ENCODE measurements at places on chromosomes 5 and 9.

GRCh38 chr5:173984218-173984617, 4.8 kb upstream of the C5orf47 start:
- peak; percentile 32 for DNase-seq

- DNase-seq = no peak
Measured at GRCh38 chr5:72034770-72035169, 72.5 kb upstream of the MAP1B start.

DNA sequence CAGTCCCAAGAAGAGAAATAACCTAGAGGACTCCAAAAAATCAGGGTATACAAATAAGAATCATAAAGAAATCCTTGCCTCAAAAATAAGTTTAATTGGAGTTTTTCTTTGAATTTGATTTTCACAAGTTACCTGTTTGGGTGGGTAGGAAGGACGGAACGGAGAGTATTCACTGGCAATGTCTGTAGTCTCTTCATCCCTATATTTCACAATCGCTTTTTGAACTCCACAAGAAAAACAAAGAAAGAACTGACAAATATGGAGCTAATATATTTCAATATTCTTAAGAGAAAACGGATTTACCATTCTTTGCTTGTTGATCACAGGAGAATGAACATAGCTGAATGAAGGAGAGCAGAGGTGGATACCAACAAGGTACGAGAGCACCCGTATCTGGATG, 30.1 kb downstream of the MTMR12 start:
- no peak for DNase-seq

DNA sequence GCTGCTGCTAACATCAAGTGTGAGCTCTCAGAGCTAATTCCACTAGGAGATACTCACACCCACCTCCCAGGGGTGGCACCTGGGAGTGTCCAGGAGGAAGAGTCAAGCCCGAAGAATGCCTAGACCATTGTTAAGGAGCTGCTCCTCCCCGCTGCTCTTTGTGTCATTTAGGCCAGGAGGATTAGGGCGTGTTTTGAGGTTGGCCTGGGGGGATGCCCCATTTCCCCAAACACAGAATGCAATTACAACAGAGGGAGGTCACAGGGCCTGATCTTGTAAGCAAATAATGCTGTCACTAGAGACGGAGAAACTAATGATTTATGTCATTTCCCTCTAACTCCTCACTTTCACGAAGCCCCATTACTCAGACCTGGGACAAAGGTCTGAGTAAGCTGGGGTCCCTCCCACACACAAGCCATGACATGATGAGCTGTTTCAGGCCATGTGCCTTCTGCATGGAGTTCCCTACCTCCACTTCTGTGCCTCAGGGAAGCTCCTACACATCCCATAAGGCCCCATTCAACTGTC, 312.5 kb downstream of the ACTL7B start:
- no peak for DNase-seq

DNA sequence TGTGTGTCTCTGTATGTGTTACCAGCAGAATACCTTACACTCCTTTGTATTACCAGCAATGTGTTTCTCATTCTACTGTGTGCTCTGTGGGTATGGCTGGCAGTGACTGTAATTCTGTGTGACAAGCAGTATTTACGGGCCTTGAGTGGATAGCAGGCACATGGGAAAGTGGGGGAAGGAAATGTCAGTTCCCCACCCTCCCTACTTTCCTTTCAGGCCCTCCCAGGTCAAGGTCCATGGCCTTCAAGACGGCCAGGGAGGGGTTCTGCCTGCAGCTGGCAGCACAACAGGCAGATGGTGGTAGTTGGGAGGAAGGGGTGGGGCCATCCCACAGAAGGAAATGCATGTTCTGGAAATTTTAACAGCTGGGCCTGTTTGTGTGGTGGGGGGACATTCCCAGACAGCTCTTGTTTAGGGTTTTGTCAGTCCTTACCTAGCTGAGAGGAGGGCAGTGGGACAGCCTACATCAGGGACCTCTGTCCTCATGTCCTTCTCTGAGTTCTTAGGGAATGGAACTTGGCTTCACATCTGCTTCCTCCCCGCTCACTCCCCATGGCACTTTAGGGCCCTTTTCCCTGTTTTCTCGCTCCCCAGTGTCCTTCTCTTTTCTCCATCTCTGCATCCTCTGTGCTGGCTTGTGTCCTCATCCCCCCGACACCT, 14.6 kb upstream of the TNIP1 start:
- peak; percentile 24 for DNase-seq

DNA sequence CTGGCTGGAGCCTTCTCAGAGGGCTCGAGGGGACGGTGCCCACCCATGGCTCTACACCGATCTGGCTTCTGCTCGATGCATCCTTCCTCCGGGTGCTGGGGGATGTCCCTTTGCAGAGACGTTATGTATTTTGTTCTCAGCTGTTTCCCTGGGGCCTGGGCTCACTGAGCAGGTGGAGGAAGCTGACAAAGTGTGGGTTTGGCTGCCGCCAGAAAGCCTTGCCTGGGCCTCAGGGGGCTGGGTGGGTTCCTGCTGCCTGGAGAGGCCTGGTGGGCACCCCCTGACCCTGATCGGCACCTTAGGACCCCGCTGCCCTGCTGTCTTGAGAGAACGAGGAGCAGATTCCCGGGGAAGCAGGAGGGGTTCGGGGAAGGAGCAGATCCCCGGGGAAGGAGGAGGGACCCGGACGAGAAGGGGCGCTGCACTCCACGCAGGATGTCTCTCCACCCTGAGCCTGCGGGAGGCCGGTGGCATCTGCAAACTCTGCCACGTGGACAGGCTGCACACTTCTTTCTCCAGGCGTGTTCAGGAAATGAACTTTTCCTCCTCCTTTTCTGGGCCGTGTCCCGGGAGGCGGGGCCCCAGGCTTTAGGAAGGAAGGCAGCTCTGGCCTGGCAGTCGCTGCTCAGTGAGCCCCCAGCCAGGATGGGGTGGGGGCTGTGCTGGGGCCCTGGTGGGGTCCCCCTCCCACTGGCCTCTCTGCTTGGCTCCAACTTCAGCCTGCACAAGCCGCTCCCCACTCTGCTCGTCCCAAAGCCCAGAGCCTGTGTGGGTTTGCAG, 148.9 kb downstream of the RXRA start:
- peak; percentile 71 for DNase-seq

- no peak for DNase-seq
Measured at GRCh38 chr9:2494562-2494961, 127.0 kb upstream of the VLDLR start.

DNA sequence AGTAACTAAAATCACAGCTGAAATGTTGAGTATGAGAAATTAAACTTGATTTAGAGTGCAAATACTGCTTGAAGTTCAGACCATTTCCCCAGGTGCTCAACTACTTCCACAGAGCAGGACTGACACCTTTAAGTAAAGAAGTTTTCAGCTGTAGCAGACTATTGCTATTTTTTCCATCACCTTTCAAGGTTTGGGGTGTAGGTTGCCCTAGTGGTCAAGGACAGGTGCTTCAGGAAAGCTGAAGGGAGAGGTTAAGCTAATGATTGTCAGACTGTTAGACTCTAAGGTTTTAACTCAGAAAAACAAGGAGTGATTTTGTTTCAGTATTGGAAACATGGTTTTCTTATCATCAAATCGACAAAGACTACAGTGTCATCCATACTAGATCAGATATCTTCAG, 162.1 kb downstream of the CCDC192 start:
- no peak for DNase-seq

- DNase-seq = no peak
Measured at GRCh38 chr9:119339056-119339455, 30.2 kb downstream of the BRINP1 start.

- no peak for DNase-seq
Measured at GRCh38 chr5:154567155-154567554, 89.1 kb upstream of the HAND1 start.

DNA sequence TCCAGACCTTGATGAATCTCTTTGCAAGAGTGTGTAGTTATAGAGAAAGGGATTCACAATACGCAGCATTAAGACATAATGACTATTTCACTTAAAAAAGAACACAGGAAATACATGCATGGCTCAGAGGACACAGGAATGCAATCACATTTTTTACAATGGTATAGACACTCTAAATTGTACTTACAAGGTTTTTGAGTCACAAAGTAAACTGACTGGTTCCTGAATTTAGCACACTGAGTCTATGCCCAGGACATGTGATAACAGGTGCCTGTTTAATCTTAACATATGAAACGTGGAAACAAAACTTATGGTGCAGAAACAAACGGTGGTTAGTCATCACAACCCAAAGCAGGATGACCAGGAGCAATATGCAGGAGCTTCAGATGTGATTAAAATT, 6.7 kb downstream of the EPB41L4A start:
- no peak for DNase-seq

GRCh38 chr5:139482050-139482889, at the start of gene STING1:
STING1 (minus strand) TSS chr5:139482758; CDS start chr5:139481704, 1,054 bp downstream.
- peak; percentile 98 for DNase-seq

- no peak for DNase-seq
Measured at GRCh38 chr5:126341906-126342630, 81.1 kb upstream of the GRAMD2B start.

DNA sequence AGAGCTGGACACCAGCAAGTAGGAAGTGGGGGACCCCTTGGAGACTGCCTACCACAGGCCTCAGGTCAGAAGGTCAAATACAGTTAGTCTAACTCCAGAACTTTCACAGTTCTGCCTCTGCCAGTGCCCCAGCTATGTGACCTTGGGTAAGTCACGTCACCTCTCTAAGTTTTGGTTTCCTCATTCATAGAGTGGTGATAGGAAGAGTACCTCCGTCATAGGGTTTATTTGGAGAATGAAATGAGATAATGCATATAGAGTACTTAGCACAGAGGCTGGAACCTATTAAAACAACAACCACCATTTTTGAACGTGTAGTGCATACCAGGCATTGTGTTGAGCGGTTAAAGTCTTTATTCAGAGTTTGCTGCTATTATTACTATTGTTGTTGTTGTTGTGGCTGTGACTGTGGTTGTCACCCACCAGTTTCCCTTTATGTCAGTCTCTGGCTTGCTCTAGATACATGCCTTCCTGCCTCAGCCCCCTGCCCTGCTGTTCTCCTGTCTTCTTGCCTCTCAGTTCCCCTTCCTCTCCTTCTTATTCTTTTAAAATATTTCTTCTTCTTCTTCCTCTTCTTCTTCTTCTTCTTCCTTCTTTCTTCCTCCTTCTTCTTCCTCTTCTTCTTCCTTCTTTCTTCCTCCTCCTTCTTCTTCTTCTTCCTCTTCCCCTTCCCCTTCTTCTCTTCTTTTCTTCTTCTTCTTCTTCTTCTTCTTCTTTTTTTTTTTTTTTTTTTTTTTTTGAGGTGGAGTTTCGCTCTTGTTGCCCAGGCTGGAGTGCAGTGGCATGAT, 67.8 kb downstream of the RALGPS1 start:
- DNase-seq = no peak

GRCh38 chr5:147391781-147392180, 118.1 kb downstream of the DPYSL3 start:
- DNase-seq = peak; percentile 70

GRCh38 chr9:136194540-136194939, 10.4 kb downstream of the LHX3 start:
- DNase-seq = no peak

- no peak for DNase-seq
Measured at GRCh38 chr9:99016681-99017387, 73.1 kb downstream of the COL15A1 start.

Data from hematopoietic multipotent progenitor cell treated with erythropoietin and hydrocortisone succinate and interleukin-3 and kit ligand, for 4 days (in vitro differentiated cells).